ENCODE measurements at places on chromosomes 5 and 9. TPM values are rescaled to one million over a fixed set of nuclear protein-coding genes. Genes with fewer than 3 reads are reported as not detected.
A peak's percentile ranks its signal among the peaks of the same experiment; 100 is the strongest.

GRCh38 chr5:67467110-67467509, 270.5 kb upstream of the CD180 start:
- H3K27me3 ChIP-seq = no peaks in the 10 kb centered on the region
- H3K4me1 ChIP-seq = no peaks in the 10 kb centered on the region
- no peak overlapping the region for H3K4me3 ChIP-seq
- H3K27ac ChIP-seq = no peak overlapping the region
- H3K36me3 ChIP-seq = no peaks in the 10 kb centered on the region
- DNase-seq = no peak

GRCh38 chr5:3127423-3127911, 376.0 kb upstream of the IRX2 start:
- H3K4me1 ChIP-seq = no peaks in the 10 kb centered on the region
- no peaks in the 10 kb centered on the region for H3K36me3 ChIP-seq
- DNase-seq = no peak
- no peaks in the 10 kb centered on the region for H3K27me3 ChIP-seq
- H3K4me3 ChIP-seq = no peak overlapping the region

- no peaks in the 10 kb centered on the region for H3K36me3 ChIP-seq
- H3K4me1 ChIP-seq = no peaks in the 10 kb centered on the region
- peak; percentile 95 for DNase-seq
Measured at GRCh38 chr5:139808481-139809330, 13.1 kb downstream of the PSD2 start.

The PROB1 gene
- total RNA-seq = 1.2 TPM

The NR5A1 gene
- not detected for total RNA-seq
